ENCODE measurements at places on chromosomes 16 and 17.
A peak's percentile ranks its signal among the peaks of the same experiment; 100 is the strongest.

DNA sequence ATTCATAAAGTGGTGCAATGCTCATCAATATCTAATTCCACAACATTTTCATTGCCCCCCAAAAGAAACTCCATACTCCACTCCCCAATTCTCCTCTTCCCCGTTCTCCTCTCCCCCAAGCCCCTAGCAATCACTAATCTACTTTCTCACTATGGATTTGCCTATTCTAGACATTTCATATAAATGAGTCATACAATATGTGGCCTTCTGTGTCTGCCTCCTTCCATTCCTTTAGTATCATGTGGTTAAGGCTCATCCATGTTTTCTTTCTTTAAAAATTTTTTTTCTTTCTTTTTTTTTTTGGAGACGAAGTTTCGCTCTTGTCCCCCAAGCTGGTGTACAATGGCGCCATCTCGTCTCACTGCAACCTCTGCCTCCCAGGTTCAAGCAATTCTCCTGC lies 56.3 kb upstream of the HAS3 start:
- no peak for DNase-seq

DNA sequence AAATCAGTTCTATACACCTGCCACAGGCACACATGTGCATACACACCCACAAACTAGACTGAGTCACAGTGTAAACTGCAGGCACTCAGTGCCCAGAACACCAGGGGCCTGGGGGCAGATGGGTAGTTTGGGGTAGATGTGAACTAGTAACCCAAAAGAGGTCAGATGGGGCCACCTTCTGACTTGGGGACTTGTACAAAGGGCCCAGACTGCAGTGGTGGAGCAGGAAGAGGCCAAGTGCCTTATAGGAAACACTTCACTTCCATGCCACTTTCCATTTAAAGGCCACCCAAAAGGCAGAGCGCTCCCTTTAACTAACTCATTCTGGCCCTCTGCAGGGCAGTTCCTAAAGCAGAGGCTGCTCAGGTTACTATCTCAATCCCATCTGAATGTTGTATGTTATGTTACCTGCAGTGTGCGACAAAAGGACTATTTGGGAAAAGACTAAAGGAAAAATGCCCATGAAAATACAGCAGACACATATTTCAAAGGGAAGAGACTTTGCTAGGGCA lies 27.8 kb upstream of the ERN1 start:
- no peak for DNase-seq

- DNase-seq = no peak
Measured at GRCh38 chr17:7083592-7083991, 3.5 kb upstream of the CLEC10A start.

GRCh38 chr17:81868674-81869220 lies 2.4 kb downstream of the ARHGDIA start:
- DNase-seq = peak; percentile 76

- no peak for DNase-seq
Measured at GRCh38 chr17:79840269-79840988, 1.2 kb upstream of the CBX4 start.

GRCh38 chr16:69520800-69521602 lies 44.8 kb upstream of the NFAT5 start:
- DNase-seq = no peak

DNA sequence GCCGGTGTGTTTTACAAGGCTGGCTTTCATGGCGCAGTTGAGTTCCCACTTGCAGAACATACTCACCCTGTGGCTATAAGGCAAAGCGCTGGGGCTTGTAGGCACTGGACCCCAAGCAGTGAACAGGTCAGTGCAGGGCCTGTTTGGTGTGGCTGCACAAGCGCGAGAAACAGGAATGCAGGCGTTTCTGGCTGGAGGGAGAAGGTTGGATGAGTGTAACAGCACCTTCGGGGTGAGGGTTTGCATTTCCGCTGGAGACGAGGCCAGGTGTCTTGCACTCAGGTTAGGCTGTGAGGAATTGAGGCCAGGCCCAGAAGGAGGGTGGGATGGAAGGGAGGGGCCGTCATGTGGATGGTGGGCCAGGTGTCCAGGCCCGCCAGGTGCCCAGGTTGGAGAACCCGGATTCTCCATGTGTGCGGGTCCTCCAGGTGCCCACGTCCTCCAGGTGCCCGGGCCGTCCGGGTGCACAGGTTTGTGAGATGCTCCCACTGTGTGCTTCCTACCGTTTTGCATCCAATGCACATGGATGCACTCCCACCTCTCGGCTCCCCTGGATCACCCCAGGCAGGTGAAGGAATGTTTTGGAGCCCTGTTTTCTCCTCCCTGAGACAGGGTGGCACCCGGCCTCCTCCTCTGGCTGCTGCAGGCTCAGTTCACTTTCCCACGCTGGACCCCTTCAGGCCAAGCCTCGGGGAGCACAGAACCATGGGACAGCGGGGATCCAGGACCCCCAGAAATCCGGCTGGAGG lies 46.0 kb downstream of the SLC7A5 start:
- DNase-seq = no peak

DNA sequence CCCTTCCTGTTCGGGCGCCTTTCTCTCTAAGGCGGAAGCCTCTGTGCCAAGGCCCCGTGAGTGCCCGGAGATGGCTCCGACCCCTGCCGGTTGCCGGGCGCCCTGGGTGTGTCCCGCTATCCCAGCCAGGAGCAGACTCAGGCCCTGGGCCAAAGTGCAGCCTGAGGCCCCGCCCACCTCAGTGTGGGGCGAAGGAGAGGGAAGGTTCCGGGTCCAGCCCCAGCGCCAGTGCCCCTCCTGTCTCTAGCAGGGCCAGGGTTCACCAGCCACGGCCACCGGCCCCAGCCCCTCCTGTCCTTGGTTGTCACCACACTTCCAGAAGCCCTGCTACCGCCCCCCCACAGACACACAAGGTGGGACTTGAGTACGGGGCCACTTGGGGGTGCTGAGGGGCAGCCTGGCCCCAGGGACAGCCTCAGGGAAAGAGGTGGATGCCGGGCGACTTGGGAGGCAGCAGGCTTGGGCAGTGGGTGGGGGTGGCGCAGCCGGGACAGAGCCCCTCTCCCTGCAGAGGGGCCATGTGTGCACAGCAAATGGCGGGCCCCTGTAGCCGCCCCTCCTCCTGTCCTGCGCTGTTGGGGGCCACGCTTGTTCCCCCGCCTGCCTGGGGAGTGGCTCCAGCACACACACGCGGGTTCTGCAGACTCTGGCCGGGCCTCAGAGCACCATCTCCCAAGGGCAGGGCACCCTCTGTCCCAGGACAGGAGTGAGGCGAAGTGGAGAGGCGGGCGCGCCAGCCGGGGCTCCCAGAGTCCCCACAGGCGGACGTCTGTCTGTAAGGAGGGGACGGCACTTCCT lies 6.0 kb downstream of the C1QTNF8 start:
- no peak for DNase-seq

All from K562 (cell line).